ENCODE measurements at places on chromosomes 16 and 17.

GRCh38 chr16:55487048-55487803, 8.2 kb downstream of the MMP2 start:
- no peak for DNase-seq

- DNase-seq = no peak
These were observed 111.4 kb upstream of the ZFHX3 start for GRCh38 chr16:73159296-73159695.

DNA sequence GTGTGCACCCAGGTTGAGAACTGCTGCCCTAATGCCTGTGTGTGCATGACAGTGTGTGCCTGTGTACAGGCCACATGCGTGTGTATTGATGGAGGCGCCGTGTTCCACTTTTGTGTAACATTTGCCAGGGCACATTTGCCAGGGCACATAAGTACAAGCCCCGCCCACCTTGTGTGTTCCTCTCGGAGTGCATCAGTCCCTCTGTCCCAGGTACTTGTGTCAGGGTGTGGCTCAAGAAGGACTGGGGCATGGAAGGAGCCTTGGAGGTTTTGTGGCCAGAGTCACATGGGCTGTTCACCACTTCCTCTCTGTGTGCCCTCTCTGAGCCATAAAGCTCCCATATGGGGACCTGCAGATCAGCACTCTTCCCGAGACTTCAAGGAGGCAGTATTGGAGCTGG, 73.9 kb downstream of the MRM1 start:
- no peak for DNase-seq

- no peak for DNase-seq
These were observed 74.0 kb downstream of the TANC2 start for GRCh38 chr17:63039899-63040602.

- DNase-seq = no peak
These were observed 31.7 kb downstream of the CLTC start for GRCh38 chr17:59651346-59651745.

GRCh38 chr16:60204181-60204580, 1470.1 kb upstream of the GOT2 start:
- DNase-seq = no peak

DNA sequence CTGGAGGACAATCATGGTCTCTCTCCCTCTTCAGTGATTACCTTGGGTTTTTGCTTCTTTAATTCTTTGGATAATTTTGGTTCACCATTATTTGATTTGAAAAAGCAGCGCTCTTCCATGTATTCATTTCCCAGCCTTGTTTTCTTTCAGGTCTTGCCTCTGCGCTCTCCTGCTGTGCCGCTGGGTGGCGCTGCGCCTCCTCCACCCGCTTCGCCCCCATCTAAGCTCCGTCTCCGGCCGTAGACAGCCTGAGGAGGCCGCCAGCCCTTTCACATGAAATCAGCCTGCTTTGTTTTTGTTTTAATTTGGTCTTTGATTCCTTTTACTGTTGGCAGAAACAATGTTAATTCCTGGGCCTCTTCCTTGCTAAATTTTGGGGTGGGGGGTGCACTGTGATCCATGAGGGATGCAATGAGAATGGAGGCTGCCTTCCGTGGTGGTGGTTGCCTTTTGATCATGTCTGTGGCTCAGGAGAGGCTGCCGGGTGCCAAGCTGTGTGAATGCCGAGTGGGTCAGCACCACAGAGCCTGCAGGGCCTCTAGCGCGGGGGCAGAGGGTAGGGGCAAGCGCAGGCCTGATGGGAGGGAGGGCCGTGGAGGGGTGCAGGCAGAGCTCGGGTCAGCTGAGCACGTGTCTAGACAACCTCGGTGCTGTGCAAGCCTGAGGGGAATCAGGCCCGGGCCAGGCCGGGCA, 64.1 kb downstream of the PLD6 start:
- peak; percentile 58 for DNase-seq

DNA sequence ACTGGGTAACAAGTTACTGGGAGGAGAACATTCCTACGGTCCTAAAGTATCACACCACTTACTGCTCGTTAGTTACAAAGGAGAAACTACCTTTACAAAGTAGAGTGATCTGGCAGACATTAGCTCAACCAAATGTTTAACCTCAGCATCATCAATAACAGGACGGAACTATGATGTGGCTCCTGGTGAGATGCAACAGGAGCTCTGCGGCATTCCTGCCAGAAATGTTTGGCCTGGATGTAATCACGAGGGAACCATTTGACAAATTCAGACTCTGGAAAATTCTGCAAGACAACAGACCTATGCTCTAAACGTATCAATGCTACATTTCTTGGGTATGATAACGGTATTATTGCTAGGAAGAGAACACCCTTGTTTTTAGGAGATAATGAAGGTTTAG, 80.4 kb downstream of the MRM3 start:
- DNase-seq = no peak

GRCh38 chr16:67370661-67371060, 22.6 kb downstream of the TPPP3 start:
- no peak for DNase-seq

DNA sequence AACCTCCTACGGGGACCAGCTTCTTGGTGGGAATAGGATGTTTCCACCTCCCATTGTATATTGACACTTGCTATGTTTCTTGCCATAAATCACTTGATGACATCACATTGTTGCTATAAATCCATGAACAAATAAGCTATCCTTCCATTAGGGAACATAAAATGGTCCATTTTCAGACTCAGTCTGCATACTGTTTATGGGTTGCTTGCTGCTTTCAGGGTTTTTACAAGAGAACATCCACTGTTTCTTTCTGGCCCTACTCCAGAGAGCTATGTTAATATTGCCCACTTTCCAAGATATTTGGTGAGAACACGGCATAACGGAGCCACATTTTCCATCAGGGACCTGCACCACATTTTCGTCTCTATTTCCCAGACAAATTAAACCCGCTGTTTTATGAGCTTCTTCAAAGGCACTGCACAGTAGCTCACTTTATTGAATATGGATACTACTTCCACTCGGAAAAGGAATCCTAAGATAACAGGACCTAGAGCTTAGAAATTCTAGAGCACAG, 800.2 kb downstream of the KCNJ2 start:
- no peak for DNase-seq

- no peak for DNase-seq
These were observed 125.3 kb downstream of the SHISA6 start for GRCh38 chr17:11366272-11366850.

DNA sequence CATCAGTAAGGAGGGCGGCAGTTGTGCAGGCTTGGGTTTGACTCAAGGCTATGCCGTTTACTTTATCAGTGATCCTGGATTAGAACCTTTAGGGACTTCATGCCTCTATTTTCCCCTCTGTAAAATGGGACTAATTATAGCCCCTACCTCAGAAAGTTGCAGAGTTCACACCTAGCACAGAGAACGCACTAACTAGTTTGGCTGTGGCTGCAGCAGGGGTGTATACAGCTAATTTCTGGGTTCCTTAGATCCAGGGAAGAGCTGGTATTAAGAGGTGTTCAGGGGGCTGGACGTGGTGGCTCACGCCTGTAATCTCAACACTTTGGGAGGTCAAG, 267.3 kb downstream of the CPPED1 start:
- no peak for DNase-seq

DNA sequence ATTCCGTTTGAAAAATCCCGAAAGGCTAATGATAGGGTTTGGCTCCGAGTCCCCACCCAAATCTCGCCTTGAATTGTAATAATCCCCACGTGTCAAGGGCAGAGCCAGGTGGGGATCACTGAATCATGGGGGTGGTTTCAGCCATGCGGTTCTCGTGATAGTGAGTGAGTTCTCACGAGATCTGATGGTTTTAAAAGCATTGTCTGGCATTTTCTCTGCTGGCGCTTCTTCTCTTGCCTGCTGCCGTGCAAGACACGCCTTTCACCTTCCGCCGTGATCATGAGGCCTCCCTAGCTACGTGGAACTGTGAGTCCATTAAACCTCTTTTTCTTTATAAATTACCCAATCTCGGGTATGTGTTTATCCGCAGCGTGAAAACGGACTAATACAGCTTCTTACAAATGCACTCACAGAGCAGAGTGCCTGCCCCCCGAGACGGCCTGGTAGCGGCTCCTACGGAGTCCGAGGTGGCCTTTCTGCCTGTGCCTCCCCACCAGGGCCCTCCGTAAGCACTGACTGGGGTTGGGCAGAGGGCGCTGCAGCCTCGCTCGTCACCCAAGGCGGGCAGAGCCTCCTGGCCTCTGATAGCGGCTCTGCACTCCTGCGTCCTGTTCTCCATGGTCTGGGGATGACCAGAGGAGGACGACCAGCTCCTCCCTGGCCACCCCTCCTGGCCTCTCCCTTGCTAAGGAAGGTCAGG, 131.7 kb downstream of the FOXL1 start:
- DNase-seq = no peak

- DNase-seq = no peak
These were observed 19.9 kb upstream of the JPH3 start for GRCh38 chr16:87582216-87582965.

DNA sequence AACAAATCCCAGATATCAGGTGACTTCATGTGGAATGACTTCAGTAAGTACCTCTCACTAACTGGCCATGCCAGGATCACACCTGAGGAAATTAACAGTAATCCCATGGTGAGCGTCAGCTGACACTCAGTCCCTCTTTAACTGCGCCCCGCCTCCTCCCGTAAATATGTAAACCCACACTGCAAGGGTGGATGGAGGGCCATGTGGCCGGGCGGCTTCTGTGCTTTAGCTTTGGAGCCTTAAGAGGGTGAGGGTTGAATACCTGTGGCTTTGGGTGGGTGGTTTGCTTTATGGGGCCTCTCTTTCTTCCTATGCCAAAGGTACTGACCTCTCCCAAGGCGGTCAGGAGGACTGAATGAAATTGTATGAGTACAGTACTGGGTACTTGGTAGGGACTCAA, 141.7 kb downstream of the MRM1 start:
- no peak for DNase-seq

GRCh38 chr16:53064081-53064578, 9.3 kb downstream of the CHD9 start:
- DNase-seq = no peak

DNA sequence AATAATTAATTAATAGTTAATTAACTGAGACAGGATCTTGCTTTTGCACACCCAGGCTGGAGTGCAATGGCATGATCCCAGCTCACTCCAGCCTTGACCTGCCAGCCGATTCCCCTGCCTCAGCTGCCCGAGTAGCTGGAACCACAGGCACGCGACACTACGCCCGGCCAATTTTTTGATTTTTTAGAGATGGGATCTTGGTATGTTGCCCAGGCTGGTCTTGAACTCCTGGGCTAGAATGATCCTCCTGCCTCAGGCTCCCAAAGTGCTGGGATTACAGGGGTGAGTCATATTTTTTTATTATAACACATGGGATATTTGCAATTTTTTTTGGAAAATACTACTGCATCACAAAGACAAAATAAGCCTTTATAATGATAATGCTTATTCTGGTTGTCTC, 30.4 kb upstream of the BCAR1 start:
- no peak for DNase-seq

DNA sequence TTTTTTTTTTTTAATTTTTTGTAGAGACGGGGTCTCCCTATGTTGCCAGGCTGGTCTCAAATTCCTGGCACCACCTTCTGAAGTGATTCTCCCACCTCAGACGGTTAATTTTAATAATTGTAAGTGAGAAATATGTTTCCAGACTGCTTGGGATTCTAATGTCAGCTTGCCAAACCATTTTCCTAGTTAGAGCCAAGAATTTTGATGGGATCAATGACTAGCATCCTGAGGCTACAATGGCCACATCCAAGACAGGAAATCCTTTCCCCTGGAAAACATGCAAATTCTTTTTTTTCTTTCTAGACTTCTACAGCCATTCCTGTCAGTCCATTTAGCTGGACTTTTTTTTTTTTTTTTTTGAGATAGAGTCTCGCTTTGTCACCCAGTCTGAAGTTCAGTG, 32.6 kb downstream of the IGF2BP1 start:
- no peak for DNase-seq

- DNase-seq = no peak
These were observed 50.0 kb downstream of the SHISA9 start for GRCh38 chr16:12951392-12951791.

GRCh38 chr17:3657588-3657869, 10.8 kb downstream of the TAX1BP3 start:
- DNase-seq = no peak

DNA sequence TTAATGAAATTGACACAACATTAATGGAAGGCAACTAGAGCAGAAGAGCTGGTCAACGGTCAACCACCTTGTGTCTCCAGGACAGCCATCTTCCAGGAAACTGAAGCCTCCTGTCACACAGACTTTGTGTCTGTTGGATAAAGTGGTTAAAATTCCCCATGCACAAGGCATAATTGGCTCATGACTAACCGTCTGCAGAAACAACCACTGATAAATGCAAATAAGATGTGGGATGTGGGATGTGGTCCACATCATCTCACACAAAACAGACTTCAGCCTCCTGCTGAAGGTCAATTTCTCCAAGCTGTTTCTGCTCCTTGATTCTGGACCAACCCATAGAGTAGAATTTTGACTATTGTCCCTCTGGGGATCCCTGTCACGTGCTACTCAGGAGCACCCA, 26.9 kb upstream of the XYLT1 start:
- no peak for DNase-seq

- DNase-seq = no peak
These were observed 39.7 kb downstream of the CUEDC1 start for GRCh38 chr17:57915544-57915943.

- no peak for DNase-seq
These were observed 585 bp downstream of the AP1G1 start for GRCh38 chr16:71807905-71808592.

- no peak for DNase-seq
These were observed 112.1 kb downstream of the PRKCB start for GRCh38 chr16:23947838-23948237.

DNA sequence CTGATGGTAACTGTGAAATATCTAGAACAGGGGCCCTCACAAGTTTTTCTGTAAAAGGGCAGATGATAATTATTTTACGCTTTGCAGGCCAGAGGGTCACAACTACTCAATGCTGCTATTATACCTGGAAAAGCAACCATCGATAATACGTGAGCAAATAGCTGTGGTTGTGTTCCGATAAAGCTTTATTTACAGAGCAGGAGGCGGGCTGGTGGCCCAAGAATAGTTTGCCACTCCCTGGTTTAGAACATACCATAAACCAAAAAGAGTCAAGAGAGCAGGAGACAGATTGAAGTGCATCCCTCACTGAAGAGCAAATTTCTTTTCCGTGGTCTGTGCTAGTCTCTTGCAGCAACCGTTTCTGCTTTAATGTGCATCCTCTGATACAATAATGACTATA, 77.9 kb upstream of the DYNLRB2 start:
- DNase-seq = no peak

GRCh38 chr16:16033208-16033717, 83.8 kb downstream of the ABCC1 start:
- no peak for DNase-seq

DNA sequence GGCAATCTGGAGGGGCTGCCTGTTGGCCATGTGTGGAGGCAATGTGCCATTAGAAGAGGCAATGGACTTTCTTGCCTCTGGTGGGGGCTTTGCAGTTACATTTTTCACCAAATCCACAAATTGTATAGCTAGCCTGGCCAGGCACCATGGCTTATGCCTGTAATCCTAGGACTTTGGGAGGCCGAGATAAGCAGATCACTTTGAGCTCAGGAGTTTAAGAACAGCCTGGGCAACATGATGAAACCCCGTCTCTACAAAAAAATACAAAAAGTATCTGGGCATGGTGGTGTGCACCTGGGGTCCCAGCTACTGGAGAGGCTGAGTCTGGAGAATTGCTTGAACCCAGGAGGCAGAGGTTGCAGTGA, 2.7 kb upstream of the RNF112 start:
- no peak for DNase-seq

All from neural crest cell (in vitro differentiated cells).